ELF-1 (cell line): ENCODE measurements at places on chromosomes 3 and 15.

GRCh38 chr15:98873441-98874218, 134.0 kb downstream of the PGPEP1L start:
- DNase-seq = peak; percentile 47

GRCh38 chr3:128367761-128368160, 98.9 kb downstream of the DNAJB8 start:
- DNase-seq = peak; percentile 43

- DNase-seq = peak; percentile 30
Observed at GRCh38 chr15:48423896-48424475, 92.8 kb downstream of the DUT start.

- DNase-seq = no peak
Observed at GRCh38 chr3:160840590-160840989, 84.6 kb downstream of the PPM1L start.

- peak; percentile 13 for DNase-seq
Observed at GRCh38 chr3:161171113-161171512, 50.0 kb upstream of the NMD3 start.

GRCh38 chr3:148880681-148881080, 15.6 kb downstream of the CPA3 start:
- peak; percentile 21 for DNase-seq

DNA sequence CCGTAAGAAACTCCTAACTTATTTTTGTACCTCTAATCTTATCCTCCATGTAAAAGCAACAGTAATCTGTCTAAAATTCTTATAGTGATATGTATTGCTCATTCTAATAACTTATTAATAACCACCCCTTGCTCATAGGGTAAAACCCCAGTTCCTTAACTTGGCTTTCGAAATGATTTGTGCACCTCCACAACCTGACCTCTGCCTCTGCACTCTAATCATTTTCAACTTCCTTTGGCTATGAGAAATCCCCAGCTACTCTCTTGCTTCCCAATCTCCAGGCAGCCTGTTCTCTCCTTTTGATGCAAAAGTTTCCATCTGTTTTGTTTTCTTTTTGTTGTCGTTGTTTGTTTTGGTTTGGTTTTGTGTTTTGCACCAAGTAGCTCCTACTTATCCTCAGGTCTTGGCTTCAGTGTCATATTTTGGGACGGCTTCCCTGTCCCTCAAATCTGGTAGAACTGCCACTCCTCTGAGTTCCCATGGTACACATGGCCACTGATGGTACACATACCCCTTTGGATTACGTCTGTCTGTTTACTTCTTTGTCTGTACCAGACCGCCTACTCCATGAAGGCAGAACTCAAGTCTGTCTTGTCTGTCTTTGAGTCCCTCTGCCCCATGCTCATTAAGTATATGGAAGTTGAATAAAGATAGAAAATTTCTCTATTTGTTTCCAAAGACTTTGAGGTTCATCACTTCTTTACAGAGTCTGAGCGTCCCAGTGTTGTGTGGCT, 105.6 kb upstream of the TGFBR2 start:
- no peak for DNase-seq

GRCh38 chr3:154130540-154130939, 9.3 kb downstream of the ARHGEF26 start:
- no peak for DNase-seq

- no peak for DNase-seq
Observed at GRCh38 chr3:65963787-65964677, 74.7 kb downstream of the MAGI1 start.

DNA sequence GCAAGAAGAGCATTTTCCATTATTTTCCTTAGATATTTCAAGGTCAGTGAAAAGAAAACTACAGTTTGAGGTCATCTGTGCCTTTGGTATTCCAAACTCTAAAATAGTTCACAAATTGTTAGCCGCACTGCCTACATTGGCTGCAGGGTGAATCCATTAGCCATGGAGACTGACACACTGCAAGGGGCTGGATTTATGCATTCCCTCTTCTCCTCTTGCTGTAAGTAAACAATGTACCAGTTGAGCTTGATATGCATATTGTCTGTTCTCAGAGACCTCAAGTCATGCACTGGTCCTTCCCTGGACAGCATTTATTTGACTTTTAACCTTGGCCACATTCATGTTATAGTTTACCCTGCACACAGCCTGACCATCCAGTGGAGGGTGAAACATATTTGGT, 50.2 kb upstream of the TNFSF10 start:
- DNase-seq = no peak

GRCh38 chr15:53203454-53203853, 413.3 kb upstream of the ONECUT1 start:
- DNase-seq = no peak

- no peak for DNase-seq
Observed at GRCh38 chr15:101105059-101105891, 146.6 kb downstream of the CHSY1 start.

- DNase-seq = no peak
Observed at GRCh38 chr3:188365184-188365583, 211.2 kb downstream of the LPP start.

DNA sequence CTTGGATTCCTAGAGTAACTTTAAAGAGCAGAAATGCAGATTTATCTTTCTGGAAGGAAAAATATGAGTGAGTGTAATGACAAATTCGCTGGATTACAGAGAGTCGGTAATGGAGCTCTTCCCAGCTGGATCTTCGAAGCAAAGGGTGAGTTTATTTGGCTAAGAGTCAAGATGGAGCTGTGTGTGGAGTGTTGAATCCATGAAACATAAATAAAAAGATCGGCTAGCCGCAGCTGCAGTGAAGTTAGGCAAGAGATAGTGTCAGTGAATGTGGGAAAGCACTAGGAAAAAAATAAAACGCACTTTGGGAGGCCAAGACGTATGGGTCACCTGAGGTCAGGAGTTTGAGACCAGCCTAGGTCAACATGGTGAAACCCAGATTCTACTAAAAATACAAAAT, 10.3 kb downstream of the NAALADL2 start:
- DNase-seq = no peak

DNA sequence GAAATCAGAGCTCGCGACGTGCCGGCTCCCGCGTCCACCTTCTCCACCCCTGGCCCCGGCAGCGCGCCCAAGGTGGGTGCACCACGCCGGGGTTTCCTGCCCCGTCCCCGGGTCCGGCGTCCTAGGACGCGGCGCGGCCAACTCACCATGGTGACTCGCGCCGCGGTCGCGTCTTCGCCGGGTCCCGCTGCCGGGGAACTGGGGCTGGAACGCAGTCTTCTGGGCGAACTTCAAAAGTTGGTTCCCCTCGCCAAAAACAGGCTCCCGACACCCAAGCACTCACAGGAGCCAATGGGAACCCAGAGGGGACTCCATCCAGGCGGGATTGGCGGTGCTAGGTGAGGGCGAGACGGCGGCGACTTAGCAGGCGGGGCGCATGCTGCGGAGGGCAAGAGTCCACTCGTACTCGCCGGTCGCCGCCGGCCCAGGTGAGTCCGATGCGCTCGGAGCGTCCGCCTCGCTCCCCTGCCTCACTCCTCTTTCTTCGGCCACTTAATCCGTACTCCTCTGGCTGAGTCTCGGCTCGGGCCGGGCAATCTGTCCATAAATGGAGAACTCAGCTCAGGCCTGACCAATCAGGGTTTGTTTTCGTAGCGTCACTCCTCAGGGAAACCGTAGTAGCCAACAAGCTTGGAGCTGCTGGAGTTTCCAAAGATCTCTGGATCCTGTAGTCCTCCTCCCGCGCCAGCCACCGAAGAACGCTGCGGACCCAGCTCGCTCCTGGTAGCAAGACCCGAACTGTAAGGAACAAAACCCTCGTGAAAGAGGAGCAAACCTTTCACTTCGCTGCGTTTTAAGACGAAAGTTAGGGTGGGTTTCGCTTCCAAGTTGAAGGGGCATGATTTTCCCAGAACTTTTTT, at the start of gene MYO1E:
TSS of gene MYO1E (minus strand) at position 520 of the 860 bp plus-strand sequence. CDS start at position 149, 371 bp downstream.
- DNase-seq = peak; percentile 97

- DNase-seq = peak; percentile 75
Observed at GRCh38 chr3:63847718-63848450, 15.7 kb downstream of the THOC7 start.

GRCh38 chr3:59727902-59728586, 678.2 kb upstream of the CFAP20DC start:
- no peak for DNase-seq

GRCh38 chr3:126106336-126107202, 22.6 kb upstream of the SLC41A3 start:
- no peak for DNase-seq

- no peak for DNase-seq
Observed at GRCh38 chr3:30658328-30659052, 52.1 kb downstream of the TGFBR2 start.

DNA sequence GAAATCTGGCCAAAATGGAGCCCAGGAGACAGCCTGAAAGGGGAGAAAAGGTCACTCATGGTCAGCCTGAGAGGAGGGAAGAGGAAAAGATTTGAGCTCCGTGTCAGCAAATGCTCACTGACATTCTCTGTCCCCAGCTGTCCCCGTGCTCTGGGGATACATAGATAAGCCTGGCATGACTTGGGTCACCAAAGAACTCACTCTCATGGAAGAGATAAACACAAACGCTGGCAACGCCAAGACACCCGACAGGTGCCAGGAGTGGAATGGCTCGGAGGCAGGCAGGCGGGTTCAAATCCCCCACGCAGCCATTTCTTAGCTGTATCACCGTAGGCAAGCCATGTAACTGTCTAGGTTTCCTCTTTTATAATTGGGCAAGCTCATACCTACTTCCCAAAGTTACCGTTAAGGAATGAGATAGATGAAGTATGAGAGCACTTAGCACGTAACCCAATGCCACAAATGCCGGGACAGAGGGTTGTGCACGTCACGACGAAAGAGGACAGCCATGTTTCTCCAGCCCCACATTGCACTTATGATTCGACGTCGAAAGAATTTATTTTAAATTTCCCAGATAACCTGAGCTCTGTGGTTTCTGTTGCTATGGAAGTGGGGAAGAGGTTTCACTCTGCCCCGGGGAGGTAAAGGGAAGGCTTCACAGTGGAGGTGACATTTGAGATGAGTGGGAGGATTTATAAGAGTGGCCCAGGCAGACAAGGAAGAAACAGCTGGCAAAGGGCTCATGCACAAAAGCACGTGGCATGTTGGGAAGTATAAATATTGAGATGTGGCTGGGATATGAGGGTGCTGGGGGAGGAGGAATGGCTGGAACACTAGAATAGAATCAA, 41.4 kb upstream of the TSEN2 start:
- no peak for DNase-seq

- DNase-seq = no peak
Observed at GRCh38 chr15:60695713-60696522, 217.0 kb upstream of the ICE2 start.

- no peak for DNase-seq
Observed at GRCh38 chr3:171061749-171062148, 35.2 kb upstream of the SLC2A2 start.

DNA sequence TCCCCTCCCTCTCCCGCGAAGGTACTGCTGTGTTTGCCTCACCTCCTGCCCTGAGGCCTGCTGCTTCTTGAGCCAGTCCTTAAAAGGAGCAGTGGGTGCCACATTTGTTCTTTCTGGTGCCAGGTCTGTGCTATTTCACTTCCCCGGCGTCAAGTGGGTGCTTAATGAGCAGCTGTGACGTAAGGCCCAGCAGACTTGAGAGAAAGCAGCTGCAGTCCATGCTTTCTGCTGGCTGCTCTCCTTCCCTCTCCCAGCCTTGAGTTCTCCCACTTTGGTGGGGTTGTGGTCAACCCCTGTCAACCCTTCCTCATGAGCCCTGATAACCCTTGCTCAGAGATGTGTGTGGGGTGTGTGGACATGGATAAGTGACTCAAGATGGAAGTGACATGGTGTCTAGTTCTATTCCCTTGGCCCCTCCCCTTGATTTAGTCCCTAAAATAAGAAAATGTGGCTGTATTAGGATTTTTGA, 6.9 kb downstream of the INAFM2 start:
- DNase-seq = no peak

DNA sequence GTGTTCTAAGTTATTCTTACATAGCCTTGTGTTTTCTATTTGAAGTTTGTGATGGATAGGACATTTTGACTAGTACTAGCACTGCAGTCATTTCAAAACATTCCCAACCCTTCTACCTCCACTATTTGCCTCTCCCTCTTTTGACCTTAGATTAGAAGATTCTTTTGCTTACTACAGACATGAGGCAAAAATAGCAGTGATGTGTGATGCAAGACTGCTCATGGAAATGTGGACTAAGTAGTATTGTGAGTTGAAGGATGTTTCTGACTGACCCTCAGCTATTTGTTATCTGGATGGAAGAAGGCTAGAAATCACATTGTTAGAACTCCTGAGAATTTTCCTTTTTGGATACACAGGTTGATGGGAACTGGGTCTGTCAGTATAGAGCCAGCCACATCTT, 45.9 kb downstream of the ATP2C1 start:
- no peak for DNase-seq

DNA sequence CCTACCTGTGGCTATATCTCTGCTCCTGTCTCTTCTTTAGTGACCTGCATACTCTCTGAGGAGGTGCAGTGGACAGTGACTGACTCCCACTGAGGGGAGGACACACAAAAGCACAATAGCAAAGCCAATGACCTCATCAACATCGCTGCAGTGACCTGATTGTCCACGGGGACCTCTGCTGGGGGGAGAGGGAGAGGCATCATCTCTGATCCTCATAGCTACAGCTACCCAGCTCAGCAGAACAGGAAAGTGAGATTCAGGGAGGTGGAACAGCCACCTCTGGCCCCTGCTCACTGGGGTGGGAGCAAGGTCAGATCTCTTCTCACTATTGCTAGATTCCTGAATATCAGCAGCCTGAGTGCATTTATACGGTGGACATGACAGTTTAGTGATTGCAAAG, 179.2 kb downstream of the ATP10A start:
- peak; percentile 24 for DNase-seq

DNA sequence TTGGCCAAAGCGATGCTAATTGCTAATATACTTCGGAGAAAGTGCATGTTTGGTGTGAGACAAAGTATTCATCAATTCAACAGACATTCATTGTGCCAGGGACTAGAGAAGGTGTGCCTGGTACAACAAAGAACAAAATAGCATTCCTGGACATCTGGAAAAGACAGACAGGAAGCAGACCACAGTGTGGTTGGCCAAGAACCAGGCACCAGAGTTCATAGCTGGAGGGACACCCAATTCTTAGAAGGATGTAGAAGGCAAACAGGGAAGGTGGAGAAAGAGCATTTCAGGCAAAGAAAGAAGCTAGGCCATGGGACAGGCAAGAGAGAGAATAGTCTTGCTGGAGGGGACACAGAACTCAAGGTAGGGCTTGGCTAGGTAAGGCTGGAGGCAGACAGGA, 105.8 kb upstream of the ETV5 start:
- no peak for DNase-seq

- DNase-seq = no peak
Observed at GRCh38 chr3:20772869-20773268, 586.9 kb upstream of the SGO1 start.

DNA sequence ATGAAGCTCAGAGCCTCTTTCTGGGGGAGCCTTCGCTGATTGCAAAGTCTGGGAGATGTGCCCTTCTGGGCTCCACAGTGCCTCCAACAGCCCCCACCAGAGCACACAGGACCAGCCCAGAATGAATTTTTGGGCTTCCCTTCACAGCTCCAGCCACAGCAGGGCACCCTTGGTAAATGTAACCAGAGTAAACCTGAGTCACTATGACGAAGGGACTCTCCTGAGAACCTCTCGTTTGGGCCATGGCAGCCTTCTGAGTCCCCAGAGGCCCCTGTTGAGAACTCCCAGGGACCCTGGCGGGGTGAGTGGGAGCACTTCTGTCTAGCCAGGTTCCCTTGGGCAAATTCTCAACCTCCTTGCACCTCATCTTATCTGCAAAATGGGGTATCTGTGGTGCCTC, 20.8 kb downstream of the FAM3D start:
- no peak for DNase-seq

- DNase-seq = no peak
Observed at GRCh38 chr3:105235221-105235620, 131.5 kb upstream of the ALCAM start.

- DNase-seq = no peak
Observed at GRCh38 chr3:52784931-52785590, 7.7 kb downstream of the ITIH1 start.
